ENCODE measurements at places on chromosomes 11 and 22.

DNA sequence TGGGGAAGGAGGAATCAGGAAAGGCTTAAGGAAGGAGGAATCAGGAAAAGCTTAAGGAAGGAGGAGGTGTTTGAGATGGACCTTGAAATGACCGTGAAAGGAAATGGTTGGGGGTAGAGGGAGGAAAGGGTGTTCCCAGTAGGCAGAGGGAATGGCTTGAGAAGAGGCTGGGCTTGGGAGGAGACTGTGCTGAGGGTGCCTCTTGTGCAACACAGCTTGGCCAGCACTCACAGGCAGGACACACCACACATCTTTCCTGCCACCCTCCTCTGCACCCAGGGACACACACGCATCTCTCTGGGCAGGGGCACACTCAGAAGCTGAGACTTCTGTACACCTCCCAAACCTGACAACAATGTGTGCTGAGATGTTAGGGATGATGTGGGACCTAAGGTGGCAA, 151.4 kb downstream of the FBXO7 start:
- no peak for DNase-seq

GRCh38 chr22:45598596-45599217, 72.9 kb upstream of the ATXN10 start:
- DNase-seq, result no peak

DNA sequence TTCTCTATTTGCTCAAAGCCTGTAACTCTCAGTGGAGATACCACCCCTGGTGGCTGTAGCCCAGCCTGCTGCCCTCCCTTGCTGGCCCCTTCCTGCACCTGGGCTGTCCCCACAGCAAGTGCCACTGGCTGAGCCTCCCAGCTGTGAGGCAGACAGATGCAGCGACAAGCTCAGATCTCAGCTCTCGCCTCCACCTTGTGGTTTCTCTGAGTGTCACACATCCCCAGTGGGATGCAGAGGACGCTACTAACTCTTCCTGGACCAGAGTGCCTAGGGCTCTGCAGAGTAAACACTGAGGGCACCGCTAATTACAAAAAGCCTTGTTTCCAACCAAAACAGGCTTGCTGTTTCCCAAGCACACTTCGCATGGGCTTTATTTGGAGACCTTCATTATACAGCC, 8.9 kb downstream of the YPEL1 start:
- peak; percentile 62 for DNase-seq

DNA sequence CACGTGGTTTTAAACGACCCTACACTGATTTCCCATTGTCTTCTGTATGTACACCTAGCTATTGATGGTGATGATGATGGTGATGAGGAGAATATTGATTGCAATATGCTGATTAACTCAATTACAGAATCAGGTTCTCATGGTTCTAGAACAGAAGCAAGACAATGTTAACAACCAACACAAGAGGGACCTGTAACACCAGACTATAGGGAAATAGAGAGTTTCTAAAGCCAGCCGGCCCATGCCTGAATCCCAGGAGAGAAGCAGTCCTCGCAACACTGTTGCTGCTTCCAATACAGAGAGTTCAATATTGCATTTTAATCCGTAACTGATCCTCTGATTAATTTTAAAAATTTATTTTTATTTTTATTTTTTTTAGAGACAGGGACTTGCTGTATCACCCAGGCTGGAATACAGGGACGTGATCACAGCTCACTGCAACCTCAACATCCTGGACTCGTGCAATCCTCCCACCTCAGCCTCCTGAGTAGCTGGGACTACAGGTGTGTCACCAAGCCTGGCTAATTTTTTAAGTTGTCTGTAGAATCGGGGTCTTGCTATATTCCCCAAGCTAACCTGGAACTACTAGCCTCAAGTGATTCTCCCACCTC, 22.2 kb upstream of the UBASH3B start:
- peak; percentile 56 for DNase-seq
